ENCODE measurements at places on chromosomes 6 and 20. TPM values are rescaled to one million over a fixed set of nuclear protein-coding genes. Genes with fewer than 3 reads are reported as not detected.

Gene CCN6
- total RNA-seq = 0.18 TPM

Gene RFX6
- total RNA-seq = not detected

Gene ACTL10
- 0.71 TPM for total RNA-seq

Gene SNX5
- 85.3 TPM for total RNA-seq

Gene SLC22A2
- not detected for total RNA-seq

Gene SESN1
- total RNA-seq = 38.1 TPM

Gene BTBD3
- 52.5 TPM for total RNA-seq

Gene ZNF292
- 96.2 TPM for total RNA-seq

Gene DCBLD1
- 13.6 TPM for total RNA-seq

Gene MTFR2
- 0.80 TPM for total RNA-seq

Gene ERVFRD-1
- total RNA-seq = 0.22 TPM

- DNase-seq = no peak
Observed at GRCh38 chr20:5024103-5024502, 22.8 kb upstream of the SLC23A2 start.

GRCh38 chr20:45507011-45507820, 8.2 kb downstream of the SPINT3 start:
- DNase-seq = no peak

- no peak for DNase-seq
Observed at GRCh38 chr6:6221787-6222535, 98.5 kb downstream of the F13A1 start.

- DNase-seq = no peak
Observed at GRCh38 chr6:8549074-8549790, 113.9 kb upstream of the SLC35B3 start.

DNA sequence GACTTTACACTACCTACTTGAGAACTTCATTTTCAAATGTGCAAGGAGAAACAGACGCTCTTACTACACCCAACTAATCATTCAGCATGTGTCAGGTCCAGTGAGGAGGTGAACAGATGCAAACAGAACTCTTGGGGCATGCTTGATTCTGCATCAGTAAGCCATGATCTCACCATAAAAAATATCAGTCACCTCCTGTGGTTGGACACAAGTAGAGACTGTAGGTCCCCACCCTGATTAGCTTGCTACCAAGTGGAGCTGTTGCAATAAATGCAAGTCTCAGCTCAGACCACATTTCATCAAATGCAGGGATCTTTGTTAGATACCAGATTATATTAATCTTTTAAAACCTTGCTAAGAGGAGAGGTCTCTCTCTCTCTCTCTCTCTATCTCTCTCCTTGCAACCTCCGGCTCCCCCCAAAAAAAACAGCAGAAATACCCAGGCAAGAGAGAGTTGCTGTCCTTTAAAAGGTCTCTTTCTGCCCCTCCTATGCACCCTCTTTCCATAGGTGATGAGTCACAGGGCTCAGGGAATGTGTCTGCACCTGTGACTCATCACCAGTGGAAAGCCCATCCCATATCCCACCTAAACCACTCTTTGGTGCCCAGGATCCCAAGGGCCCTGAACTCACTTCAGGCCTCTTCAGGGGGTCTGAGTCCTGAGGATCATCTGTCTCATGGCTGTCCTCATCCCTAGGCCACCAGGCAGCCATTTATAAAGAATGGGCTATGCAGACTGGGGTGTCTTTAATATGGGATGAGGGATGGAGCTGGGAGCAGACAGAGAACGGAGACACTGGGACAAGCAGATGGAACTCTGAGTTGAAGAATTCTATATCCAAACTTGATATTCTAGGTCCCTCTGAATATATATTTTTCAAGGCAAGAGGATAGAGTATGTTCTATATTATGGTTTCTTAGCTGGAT, 154.5 kb downstream of the QRSL1 start:
- no peak for DNase-seq

GRCh38 chr6:44580901-44581300, 193.4 kb downstream of the CDC5L start:
- DNase-seq = no peak

DNA sequence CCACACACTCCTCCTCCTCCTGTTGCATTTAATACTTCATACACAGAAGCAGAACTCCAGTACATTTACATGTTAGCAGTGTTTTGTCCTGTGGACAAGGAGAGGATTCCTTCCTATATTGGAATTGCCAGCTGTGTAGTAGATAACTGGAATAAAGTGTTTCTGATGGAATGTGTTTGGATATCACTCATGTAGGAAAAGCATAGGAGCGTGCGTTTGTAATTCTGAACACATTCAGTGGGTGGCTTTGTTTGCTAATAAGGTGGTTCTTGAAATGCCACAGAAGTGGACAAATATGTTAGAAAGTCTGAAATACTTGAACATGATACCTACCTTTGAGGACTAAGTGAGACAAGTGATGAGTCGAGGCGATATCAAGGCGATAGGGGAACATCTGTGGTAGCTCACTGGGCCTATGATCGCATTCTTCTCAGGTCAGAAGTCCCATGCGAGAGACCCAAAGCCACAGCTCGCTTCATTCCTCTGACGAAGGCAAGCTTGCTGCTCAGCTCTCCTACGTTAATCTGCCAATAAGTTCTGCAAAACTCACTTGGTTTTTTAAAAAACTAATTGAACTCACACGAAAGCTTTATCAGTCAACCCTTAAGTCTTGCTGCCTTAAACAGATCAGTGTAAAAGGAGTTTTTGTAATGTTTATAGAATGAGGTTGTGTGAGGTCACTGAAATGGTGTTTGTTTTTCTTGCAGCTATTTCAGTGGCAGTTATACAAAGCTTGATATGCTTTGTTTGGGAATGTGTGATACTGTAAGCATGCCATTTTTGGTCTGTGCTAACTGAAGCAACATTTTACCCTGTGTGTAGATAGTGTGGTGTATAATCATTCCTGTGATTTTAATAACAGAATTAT, 159.9 kb downstream of the SOX4 start:
- DNase-seq = no peak

DNA sequence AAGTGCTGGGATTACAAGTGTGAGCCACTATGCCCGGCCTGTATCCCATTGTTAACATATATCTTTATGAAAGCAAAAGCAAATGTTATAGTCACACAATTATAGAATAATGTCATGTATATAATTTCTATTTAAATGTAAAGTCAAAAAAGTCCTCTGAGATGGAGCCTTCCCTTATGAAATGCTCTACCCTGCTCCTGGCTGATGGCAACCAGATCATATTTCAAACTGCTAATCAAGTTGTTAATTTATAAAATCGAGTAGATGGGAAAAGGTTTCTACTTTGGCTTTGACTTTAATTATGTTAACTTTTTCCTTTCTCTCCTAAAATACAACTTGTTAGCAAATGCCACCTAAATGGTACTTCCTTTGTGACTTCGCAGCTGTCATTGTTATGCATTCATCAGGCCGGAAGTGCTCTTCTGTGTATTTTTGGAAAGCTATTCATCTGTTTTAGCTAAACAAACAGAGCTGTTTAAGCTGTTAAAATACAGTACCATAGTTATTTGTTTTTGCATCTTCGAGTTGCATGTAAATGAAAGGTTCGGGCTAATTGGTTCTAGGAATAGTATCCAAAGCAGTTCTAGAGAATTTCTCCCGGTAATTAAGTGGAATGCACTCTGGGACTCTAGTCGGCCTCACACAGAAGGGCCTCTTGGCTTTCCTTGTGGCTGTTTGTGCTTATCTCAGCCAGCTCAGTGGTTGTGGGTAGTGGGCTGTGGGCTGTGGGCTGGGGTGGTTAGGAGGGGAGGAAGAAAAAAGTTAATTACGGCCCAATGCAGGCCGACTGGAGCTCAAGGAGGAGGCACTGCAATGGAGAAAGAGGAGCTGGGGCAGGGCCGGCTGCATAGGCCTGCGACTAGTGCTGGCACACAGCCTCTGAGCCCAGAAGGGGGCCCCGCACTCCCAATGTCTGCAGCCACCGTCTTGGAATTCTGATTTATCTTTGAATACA, 34.8 kb downstream of the SLC35D3 start:
- no peak for DNase-seq

- DNase-seq = peak; percentile 66
Observed at GRCh38 chr20:45138561-45139300, 14.5 kb upstream of the WFDC12 start.

GRCh38 chr6:97231911-97232310, 51.1 kb downstream of the MMS22L start:
- DNase-seq = no peak

DNA sequence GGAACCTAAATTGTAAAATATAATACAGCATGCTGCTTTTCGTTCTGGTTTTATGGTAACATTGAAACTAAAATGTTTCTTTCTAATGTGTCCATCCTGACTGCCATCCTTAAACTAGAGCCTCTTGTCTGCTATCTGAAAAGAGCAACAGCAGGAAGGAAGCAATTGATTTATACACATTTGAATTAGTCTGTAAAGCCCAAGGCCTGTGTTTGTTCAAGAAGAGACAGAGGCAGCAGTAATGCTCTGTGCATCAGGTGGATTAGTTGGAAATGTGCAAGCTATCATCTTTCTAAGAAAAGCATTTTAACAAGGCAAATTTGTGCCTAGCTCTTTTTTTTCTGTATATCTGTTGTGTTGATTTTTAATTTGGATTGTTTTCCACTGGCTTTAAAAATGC, 128.6 kb downstream of the SCAF8 start:
- no peak for DNase-seq

DNA sequence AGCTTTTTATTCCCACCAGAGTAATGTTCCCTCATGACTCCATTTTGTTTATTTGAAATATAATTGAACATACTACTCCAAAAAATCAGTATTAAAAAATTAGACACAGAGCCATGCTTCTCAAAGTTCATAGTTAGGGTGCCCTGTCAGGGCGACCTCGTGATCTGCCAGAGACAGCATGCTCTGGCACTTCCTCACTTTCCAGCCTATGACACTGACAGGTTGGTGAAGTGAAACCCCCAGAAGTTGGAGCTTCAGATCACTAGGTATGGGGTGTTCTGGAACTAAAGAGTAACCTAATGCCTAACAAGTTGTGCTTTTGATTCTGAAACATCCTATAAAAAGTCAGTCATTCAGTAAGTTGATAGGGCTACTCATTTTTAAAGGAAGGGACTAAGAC, 93.0 kb downstream of the TBC1D7 start:
- DNase-seq = no peak

DNA sequence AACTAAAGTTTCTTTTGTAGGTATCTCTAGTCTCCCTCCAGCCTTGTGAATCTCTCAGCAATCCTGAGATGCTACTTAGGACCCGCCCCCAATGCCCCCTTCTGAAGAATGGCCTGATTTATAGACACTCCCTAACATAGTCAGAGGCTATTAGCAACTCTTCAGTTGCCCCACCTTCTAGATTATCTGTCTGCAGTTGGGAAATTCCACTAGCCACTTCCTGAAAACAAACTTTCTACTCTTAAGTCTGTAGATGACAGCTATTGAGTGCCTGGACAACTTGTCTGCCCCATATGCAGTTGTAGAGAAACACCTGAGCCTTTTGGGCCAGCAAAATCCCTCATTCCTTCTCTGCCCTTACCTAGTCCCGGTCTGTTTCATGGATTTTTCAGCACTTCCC, 188.2 kb upstream of the PREP start:
- no peak for DNase-seq

DNA sequence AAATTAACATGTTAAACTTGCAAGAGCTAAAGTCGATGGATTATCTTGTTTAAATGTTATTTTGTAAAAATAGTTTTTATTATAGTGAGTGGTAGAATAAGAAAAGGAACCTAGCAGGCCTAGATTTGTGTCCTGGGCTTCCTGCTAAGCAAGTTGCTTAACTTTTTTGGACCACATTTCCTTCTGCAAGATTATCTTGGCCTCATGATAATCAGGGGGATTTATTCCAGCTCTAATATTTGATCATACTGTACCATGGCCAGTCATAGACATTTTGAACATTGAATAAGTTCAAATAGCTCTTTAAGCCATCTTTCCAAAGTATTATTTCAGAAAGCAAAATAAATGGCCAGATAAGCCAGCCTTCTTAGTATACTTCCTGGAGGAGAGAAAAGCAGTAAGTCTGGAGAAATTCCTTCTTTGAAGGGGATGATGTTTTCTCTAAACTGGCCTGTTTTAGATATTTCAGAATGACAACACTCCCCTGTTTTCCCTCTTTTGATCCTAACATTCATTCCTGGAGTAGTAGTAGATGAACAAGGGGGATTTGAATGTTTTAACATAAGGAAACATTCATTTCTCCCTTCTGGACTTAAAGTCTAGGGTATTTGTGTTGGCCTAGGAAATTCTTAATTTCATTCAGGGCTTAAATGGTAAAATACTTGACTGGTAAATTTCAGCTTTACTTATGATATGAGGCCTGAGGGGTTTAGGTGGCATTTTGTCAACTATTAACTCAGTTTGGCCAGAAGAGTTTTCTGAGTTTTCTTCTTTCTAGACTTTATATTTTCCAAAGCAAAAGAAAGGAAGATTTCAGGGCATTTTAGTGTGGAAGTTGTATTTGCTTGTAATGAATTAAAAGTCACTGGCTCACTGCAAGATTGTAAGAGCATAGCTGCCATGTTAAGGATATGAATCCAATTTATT, 108.8 kb upstream of the SCGN start:
- DNase-seq = no peak

- no peak for DNase-seq
Observed at GRCh38 chr20:40008177-40008576, 680.9 kb downstream of the MAFB start.

GRCh38 chr6:121430514-121431460, 4.7 kb upstream of the GJA1 start:
- DNase-seq = no peak

- DNase-seq = no peak
Observed at GRCh38 chr6:75802366-75802765, 53.3 kb downstream of the MYO6 start.

DNA sequence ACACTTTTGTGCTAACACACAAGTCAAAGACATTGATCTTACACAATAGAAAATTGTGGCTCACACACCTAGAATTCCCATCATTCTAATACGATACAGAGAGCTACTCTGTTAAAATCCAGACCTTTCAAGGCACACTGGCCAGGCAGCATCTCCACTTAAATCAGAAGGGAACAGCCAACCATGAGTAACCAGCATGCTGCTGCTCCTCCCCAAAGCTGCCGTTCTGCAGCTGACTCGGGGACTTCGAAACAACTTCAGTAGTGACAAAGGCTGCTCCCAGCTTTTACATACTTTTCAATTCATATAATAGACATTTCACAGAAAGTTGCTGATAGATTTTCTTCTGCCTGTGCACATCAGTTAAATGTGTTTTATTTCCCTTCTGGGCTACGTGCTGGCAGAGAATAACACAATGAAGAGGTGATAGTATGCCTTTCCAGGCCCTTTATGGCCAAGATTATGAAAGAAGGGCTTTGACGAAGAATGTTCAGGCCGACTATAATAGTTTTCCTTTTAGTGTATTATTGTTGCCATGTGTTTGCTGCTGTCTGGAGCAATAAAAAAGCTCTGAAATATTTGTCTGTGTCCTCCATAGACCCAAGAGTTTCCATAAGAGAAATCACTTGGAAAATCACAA, 159.0 kb downstream of the GMDS start:
- DNase-seq = no peak

GRCh38 chr6:38476141-38476540, 163.6 kb downstream of the BTBD9 start:
- no peak for DNase-seq

GRCh38 chr6:105492706-105493673, 90.1 kb upstream of the PREP start:
- no peak for DNase-seq

GRCh38 chr6:4289770-4290320, 154.5 kb upstream of the ECI2 start:
- no peak for DNase-seq
